Neural crest cell (in vitro differentiated cells): ENCODE measurements at places on chromosomes 16 and 17.
A peak's percentile ranks its signal among the peaks of the same experiment; 100 is the strongest.

- no peak for DNase-seq
These were observed 69.3 kb downstream of the STXBP4 start for GRCh38 chr17:55037828-55038227.

- no peak for DNase-seq
These were observed 32.7 kb upstream of the FOXF1 start for GRCh38 chr16:86477642-86478041.

- no peak for DNase-seq
These were observed 26.8 kb downstream of the GINS2 start for GRCh38 chr16:85661740-85662481.

GRCh38 chr16:50613964-50614474 is 65.8 kb downstream of the NKD1 start:
- no peak for DNase-seq

DNA sequence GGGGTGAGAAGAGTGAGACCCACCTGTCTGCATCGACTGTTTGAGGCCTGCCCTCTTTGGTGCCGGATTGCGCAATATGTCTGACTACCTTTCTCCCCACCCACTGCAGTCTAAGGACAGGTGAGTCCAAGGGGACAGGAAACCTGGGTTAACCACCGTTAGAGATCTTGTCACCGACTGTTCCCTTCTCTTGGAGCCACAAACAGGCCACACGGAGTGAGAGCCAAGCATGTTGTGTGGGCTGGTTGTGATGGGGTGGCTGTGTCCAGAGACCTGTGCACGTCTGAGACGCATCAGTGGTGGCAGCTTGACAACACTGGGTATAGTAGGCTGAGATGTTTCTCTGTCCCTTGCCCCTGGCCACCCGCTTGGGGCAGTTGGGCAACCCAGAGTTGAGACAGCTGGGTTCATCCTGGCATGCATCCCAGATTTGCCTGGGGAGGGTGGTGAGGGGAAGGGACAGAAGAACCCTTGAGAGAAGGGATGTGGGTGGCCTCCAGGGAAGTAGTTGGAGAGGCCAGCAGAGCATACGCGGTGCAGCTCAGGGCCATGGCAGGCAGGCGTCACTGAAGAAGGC is 21.4 kb downstream of the MPRIP start:
- DNase-seq, result no peak

DNA sequence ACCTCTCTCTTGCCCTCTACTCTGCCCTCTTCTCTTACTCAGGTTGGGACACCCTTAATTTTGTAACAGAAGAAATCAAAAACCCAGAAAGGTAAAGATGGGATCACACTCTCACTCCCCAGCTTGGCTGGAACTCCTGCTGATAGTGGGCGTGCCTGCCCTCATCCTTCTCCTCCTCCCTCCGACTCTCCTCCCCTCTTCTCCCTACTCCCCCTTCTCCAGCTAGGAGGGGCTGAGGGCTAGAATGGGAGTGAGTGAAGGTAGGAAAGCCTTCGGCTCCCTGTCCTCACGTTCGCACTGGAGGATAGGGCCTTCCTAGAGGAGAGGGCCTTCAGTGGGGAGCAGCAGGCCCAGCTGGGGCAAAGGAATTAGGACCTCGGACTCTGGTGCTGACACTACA is 20.3 kb downstream of the SLC7A6OS start:
- no peak for DNase-seq

- DNase-seq, result no peak
These were observed 197.4 kb downstream of the ZNF423 start for GRCh38 chr16:49658531-49658930.

GRCh38 chr16:7185689-7186088 is 147.0 kb upstream of the RBFOX1 start:
- no peak for DNase-seq

- no peak for DNase-seq
These were observed 23.2 kb upstream of the ARHGAP17 start for GRCh38 chr16:25038239-25038954.

DNA sequence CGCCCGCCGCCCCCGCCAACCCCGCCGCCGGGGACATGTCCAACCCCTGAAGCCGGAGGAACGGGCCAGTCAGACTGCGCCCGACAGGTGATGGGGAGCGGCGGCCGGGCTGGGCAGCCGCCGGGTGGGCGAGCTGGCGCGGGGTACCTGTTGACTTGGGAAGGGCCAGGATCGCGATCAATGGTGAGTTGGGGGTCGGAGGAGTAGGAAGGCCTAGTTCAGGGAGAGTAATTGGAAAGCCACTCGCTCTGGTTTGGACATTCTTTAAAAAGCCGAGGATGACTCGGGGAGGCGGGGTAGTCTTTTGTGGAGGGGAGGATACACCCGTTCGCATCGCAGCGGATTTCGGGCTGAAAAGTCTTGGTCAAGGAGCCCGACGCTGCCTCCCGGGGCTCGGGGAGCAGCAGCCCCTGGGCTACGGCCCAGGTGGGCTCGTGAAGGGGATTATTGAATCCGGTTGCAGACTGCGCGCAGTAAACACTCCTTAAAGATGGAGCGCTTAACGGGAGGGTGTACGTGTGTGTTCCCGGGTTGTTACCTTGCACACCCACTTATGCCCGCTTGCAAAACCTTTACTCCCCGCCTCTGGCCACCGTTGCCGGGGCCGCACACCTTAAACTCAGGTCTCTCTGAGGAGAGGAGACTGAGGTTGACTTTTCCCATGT is 123.8 kb downstream of the GOSR1 start:
- no peak for DNase-seq

DNA sequence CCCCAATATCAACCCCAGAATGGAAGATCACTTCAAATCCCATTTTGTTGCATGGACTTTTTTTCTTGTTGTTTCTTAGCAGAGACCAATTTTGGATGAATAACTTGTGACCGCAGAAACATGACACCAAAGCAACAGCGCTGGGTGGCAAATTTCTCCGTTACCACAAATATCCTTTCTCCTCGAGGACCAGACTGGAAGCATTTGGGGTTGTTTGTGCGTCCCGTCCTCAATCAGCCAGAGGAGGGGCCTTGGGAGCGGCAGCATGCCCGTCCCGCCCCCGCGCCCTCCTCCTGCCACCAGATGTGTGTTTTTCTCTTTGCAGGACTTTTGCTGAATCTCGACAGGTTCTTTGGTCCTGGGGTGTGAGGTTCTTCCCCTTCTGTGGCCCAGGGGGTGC is 282.5 kb upstream of the FOXF1 start:
- DNase-seq, result no peak

DNA sequence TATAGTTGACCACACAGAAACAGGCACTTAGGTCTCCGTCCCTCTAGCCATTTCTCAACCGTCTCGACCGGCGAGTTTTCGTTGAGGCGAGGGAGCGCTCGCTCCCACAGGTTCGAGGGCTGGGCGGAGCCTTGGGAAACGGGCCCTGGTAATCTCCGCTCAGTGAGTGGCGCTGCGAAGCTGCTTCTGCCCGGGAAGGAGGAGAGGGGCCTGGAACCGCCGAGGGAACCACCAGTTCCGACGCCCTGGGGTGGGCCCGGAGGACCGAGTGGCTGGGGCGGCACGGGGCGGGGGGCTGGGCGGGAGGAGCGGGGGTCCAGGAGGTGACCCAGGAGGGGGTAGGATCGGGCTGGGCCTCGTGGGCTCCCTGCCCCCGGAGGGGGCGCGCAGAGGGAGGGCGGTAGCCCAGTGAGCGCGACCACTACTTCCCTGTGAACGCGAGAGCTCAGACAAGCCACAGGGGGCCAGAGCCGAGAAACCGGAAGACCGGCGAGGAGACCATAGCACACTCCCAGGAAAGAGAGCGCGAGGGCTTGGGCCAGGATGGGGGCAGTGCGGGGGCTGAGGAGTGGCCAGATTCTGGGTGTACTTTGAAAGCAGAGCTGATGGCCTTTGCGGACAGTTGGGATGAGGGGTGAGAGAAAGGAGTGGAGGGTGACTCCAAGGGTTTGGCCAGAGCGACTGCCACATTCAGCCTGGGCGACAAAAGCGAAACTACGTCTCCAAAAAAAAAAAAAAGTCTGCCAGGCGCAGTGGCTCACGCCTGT is 29.9 kb upstream of the ARL4D start:
- peak; percentile 53 for DNase-seq

DNA sequence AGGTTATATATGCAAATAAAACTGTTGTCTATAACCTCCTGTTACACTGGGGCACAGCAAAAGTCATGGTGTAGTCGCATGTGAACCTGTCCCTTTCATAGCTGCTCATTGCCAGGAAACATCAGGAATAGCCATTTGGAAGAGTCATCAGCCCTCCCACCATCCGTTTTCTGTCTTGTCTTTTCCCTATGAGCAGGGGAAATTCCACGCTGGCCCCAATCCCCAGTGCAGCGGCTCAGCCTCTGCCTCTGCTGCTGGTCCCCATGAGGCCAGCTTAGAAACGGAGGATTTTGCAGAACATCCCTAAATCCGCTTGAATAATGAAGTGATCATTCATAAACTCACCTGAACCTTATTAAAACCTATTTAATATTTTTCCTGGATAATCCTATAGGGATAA is 10.5 kb downstream of the MAPT start:
- DNase-seq, result no peak

DNA sequence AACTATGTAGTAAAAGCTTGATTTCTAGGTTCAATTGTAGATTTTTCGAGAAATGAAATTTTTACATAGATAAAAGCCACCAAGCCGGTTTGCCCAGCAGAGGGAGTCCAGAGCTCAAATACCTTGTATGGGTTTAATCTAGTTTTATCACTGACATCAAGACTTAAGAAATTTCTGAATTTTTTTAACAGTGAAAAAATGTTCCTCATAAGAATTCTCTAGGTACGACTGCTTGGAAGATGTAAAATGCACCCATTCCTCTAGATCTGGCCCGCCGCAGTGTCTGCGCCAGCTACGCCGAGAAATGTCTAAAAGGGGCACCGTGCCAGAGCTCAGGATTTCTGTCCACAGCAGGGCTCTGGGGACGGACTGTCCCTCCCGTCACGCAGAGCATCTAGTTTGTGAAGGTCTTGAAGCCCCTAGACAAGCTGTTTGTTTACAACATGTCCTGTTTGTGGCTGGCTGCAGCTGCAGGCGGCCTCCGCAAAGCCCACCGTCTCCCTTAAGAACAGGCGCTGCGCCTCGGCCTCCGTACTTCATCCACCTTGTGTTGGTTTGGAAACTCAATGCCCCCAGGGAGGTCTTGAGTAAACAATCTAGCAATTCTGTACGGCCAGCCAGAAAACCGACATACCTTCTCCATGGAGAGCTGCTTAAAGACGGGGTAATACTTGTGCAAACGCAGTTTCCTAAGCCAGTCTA is 24.8 kb downstream of the MAP1LC3B start:
- no peak for DNase-seq
